Stimulated activated CD4-positive, alpha-beta T cell treated with anti-CD3 and anti-CD28 coated beads, TNF-alpha, amount 100 ng/mL, for 4 hours (primary cell): ENCODE measurements at places on chromosomes 6 and 20.

GRCh38 chr6:33983109-33983716, 162.7 kb downstream of the GRM4 start:
- DNase-seq = no peak

GRCh38 chr6:163960128-163960527, 545.6 kb downstream of the QKI start:
- no peak for DNase-seq

- no peak for DNase-seq
Measured at GRCh38 chr6:154613137-154613676, 102.7 kb upstream of the CNKSR3 start.

DNA sequence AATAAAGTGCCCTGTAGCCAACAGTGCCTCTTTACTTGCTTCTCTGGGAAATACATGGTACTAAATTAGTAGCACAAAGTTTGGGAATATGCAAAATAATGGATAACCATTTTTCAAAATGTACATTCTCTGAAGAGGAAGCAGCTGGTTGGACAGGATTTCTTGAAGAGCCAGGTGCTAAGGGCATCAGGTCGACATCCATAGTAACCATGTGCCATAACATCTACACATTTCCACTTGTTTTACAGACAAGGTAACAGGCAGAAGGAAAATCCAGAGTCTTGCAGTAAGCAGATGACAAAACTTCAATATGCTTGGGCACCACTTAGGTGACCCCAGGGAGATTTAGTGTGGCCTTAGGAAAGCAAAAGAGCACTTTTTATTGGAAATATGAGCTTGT, 36.5 kb upstream of the SMIM28 start:
- no peak for DNase-seq

- no peak for DNase-seq
Measured at GRCh38 chr6:10528158-10528981, 7.2 kb downstream of the GCNT2 start.

DNA sequence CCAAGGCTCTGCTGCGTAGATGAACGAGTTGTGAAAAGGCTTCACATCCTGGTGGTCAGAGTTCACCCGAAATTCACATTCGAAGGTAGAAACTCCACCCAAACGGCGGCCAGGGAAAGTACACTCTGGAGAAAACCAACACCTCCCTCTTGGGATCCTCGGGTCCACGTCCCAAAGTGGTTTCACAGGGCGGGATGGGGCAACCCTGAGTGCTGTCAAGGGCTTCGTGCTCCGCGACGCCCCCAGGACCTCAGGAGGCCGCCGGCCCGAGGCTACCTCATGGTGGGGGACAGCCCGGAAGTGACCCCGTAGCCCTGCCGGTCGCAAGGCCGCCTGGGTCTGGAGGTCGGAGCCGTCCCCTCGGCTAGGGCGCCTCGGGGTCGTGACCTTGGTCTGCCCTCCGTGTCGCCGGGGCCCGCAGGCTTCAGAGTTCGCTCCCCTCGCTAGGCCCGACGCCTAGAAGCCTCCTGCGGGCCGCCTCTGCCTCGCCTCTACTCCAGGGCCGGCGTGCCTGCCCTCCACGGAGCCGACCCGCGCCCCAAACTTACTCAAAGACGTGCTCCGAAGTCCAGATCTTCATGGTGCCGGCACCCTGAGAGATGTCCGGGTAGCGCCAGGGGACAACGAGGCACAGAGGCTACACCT, at the start of gene PRELID3B:
Gene PRELID3B (minus strand): TSS at position 636 of the 645 bp plus-strand sequence. CDS start 56 bp downstream, at position 580.
- no peak for DNase-seq

DNA sequence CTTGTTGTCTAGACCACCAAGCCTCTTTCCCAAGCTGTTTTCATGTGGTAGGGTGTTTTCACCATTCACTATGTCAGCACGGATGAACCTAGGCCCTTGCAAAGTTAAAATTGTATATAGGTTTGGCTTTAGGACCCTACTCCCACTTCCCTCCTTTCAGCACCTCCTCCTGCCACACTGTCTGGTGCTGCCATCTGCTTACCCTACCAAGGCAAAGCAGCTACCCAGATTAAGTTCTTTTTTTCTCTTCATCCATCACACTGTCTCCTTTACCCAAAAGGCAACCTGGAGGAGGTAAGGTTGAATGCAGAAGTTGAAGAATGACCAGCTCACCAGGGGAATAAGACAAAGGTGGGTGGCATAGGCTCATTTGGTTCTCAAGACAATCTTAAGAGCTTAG, 184.0 kb downstream of the CDC5L start:
- DNase-seq = no peak

- DNase-seq = no peak
Measured at GRCh38 chr20:35333606-35334005, 41.4 kb upstream of the FAM83C start.

DNA sequence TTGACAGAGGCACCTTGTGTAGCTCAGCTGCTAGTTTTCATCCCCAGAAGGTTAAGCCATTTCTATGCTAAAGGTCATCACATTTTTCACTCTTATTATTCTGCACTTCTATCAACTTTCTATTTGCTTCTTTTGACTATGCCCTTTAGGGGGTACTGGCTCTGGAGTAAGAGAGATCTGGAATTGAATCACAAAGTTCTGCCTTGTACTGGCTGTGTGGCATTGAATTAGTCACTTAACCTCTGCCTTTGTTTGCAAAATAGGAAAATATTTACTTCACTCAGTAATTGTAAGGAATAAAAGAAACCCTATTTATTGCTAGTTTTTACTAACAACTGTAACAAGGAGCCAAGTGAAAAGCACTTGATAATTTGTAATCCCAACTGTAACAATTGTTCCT, 56.8 kb upstream of the MTRF1L start:
- no peak for DNase-seq

DNA sequence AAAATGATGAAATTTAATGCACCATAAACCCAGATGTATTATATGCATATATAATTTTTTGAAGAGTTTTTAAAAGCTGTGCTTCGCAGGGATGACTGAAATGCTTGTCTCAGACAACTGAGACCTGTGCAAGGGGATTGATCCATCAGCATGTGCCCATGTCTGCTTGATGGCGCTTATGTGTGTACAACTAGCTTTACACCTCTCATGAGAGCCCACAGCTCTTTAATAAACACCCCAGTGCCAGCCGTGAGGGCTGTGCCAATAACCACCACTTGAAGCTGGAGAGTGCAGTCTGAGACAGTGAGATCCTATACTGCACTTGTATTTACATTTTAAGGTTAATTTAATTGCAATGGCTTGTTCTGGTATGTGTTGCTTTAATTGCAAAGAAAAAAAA, 225.5 kb downstream of the BCKDHB start:
- DNase-seq = no peak

DNA sequence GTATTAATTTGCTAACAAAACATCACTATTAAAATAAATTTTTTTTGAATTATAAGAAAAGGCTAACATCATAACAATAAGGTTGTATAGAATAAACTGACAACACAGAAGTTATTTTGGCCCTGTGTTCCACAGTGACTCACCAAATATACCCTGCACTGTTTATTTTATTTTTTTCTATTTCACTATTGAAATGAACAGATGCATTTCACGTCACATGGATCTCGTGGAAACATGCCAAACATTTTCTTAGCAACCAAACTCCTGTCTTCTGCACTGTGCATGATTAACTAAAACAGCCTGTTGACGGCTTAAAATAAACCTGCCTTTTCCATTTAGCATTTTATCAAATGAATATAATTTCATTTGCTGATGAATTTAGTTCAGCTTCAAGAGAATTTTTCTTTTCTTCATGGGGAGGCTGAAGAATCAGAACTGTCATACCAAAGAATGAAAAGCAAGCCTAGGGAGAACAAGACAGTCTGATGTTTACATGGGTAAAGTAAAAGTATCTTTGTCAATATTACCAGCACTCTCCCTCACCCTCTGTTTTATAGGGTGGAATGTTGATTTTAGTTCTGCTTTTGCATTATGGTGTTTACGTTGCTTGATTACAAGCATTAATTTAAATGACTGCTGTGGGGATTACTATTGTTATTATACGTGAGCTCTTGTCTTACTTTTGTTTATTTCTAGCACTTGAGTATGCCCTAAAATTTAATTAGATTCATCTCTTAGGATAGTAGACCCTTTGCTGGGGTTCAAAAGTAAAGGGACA, 115.3 kb downstream of the LCA5 start:
- no peak for DNase-seq
